SK-N-SH treated with all-trans-retinoic acid at 6 μM for 48 hours (cell line): ENCODE measurements at places on chromosomes 12 and 14.

DNA sequence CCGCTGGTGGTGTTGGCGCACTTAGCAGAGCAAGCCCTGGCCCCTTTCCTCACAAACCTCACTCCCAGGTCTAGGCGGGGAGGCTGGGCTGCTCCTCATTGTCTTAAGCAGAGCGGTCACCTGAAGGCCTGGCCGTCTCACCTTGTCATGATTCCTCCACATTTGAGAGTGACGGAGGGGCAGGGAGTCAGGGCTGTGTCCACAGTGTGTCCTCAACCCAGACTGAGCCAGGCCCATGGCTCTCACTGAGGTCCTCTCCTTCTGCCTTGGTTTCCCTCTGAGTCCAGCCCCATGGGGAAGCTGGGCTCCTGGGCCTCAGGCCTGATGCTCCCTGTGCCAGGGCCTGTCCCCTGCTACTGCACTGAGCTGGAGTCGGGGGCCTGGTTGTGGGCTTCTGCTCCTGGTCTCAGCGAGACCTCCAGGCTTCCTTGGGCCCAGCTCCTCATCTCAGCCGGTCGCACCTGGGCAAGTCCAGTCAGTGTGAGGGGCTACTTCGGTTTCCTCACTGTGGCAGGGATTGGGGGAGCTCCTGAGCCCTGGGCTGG lies 44.9 kb downstream of the KRT80 start:
- no peak; the same call in 2 of the 3 replicates for ATAC-seq

GRCh38 chr12:108282676-108283075 lies 56.4 kb downstream of the CMKLR1 start:
- no peak for ATAC-seq

GRCh38 chr12:96237465-96238077 lies 43.4 kb downstream of the ELK3 start:
- ATAC-seq, result peak; percentile 62

DNA sequence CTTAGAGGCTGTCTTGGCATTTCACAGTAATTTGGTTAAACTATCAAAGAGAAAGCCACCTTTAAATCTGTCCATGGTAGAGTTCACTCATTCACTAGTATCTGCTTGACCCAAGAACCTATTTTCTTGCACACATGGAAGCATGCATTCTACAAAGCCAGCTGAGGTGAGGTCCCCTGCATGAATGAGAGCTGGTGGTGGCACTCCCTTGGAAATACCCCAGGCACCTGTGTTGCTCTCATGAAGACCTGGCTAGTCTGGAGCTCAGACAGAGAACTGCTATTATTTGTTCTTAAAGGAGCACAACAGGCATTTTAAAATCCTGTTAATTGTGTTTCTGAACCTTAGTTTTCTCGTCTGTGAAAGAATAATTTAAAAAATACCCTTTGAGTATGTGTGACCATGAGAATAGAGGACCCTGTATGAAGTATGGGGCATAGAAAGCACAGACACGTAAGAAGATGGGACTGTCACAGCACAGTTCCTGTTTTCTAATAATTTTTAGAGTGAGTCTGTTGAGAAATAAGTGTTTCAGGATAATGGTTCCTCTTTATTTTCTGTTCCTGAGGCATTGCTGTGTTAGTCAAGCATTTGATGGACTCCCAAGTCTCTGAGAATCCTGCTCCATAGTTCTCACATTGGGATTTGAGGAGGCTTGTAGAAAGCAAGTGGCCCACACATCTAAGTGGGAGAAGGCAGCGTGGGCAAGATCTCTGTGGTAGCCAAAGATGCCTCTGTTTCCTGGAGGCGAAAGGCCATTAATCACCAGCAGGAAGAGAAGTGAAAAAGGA lies 10.9 kb downstream of the RGS6 start:
- ATAC-seq, result no peak

- ATAC-seq, result no peak
These were observed at the start of gene RBP5 for GRCh38 chr12:7128681-7129286. RBP5 (minus strand) TSS chr12:7128889; CDS start chr12:7128775, 114 bp downstream.

DNA sequence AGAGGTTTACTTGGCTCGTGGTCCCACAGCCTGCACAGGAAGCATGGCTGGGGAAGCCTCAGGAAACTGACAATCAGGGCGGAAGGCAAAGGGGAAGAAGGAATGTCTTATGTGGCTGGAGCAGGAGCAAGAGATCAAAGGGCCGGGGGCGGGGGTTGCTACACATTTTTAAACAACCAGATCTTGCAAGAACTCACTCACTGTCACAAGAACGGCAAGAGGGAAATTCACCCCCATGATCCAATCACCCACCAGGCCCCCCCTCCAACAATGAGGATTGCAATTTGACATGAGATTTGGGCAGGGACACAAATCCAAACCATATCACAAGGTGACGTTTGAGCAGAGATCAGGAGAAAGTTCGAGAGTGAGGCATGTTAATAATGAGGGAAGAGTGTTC lies 163.7 kb upstream of the RPH3A start:
- no peak for ATAC-seq

- ATAC-seq, result no peak
These were observed 25.6 kb upstream of the DBX2 start for GRCh38 chr12:45076417-45077026.

DNA sequence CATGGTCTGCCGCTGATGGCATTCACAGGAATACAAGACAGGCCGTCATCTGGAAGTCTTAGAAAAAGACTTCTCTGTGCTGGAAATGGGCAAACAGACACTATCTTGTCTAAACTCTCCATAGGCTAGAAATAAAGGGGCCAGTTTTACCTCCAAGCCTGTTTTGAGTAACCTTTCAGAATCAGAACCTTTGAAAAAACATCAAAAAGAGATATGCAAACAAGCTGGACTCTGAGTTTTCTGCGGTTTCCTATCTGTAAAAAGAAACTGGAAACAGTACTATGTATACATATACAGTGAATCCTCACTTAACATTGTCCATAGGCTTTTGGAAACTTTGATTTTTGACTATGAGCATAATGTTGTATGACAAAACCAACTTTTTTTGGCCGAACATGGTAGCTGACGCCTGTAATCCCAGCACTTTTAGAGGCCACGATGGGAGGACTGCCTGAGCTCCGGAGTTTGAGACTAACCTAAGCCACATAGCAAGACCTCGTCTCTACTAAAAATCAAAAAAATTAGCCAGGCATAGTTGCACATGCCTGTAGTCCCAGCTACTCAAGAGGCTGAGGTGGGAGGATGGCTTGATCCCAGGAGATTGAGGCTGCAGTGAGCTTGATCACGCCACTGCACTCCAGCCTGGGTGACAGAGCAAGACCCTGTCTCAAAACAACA lies 92.9 kb upstream of the MAX start:
- ATAC-seq, result no peak

DNA sequence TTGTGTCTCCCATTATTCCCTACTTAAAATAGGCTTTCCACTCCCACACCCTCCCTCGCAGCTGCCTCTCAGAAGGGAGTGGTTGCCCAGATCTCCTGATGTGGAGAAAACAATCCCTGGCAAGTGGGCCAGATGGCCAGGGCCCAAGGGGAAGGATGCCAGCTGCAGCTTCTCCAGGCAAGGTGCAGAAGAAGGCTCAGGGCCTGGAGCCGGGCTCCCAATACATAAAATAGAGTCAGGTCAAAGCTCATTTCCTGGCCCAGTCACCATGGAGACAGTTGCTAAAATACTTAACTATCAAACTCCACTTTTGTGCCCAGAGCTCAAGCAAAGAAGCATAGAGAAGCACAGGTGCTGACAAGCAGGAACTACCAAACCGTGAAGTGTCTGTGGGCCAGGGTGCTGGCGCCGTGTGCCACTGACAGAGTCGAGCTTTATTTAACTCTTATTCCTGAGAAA lies 45.7 kb upstream of the ITPR2 start:
- peak; percentile 55 for ATAC-seq

GRCh38 chr14:70642303-70643235 lies 853 bp downstream of the TTC9 start:
- ATAC-seq, result peak; percentile 42

DNA sequence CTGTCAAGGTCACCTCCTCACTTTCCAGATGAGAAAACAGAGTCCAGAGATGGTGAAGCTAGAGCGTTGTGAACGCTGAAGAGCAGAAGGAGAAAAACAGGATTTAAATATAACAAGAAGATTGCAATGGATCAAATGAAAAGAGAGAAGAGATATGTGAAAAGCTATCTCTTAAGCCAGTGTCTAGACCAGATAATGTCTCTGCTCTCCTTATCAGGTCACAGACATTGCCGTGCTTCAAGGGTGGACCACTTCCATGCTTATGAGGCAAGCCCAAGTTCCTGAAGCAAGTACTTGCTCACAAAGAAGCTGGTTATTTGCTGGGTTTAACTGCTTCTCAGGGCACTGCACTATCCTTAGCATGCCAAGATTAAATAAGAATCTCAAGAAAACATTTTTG lies 31.6 kb upstream of the FRS2 start:
- ATAC-seq, result no peak

- ATAC-seq, result no peak
These were observed 408.9 kb upstream of the FBXO33 start for GRCh38 chr14:39841088-39841487.

DNA sequence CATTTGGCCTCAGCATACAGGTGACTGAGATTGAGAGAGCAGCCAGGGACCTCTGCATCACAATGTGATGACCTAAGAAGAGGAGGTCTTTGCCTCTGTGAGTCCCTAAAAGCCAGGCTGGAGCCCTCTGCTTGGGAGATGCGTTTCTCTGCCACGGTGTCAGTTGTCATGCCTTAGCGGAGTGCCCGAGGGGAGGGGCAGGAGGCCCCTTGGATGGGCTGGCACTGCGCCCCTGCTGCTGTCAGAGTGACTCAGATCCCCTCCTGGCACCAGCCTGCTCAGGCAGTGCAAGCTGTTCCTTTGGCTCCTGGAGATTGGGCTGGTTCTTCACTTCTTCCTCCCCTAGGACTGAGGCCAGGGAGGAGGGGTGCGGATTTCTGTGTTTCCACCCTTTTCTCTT lies 64.9 kb upstream of the KCNA5 start:
- peak; percentile 69 for ATAC-seq

DNA sequence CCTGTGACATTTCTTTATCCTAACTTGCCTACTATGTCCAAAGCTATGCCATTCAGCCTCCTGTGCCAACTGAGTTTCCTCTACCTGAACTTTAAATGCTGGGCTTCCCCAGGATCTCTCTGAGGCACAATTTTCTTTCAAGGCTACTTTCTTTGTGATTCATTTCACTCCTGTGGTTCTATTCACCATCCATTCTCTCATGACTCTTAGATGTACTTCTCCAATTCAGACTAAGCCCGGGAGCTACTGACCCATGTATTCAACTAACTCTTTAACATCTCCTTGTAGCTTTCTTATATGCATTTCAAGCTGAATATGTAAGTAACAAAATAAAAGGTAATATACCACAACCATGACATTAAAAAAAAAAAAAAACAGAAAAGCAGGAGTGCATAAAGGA lies 738.9 kb upstream of the USP15 start:
- ATAC-seq, result no peak

GRCh38 chr12:117042171-117042842 lies 56.9 kb downstream of the TESC start:
- no peak; the same call in 2 of the 3 replicates for ATAC-seq

DNA sequence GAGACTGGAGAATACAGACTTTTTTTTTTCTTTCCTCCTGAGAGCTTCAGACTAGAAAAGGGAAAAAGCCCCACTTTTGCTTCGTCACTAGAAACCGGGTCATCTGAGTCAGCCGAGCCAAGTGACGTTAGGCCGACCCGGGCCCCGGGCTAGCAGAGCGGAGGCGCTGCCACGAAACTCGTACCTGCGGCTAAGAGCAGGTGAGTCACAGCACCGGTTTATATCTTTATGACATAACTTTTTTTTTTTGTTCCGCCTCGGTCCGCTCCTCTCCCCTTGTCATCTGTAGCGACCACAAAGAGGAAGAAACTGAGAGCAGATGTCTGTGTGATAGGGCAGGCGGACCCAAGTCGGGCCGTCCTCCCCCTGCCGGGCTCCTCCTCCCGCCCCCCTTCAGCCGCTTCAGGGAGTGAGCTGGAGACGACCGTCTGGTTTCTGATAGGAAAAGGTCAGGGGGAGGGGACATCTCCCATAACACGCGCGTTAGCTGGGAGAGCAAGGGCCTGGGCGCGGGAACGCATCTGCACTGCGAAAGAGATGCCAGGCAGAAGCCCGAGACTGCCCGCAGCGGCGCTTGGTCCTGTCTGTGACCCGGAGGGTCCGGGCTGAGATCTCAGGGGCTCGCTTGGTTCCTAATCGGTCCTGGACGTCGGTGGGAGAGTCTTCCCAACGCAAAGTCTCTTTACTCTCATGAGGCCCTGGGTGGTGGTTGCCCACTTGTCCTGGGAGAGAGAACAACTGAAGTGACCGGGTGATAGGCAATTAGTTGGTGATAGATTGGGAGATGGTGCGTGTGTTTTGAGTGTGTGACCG lies 586 bp downstream of the TTC6 start:
- no peak for ATAC-seq

GRCh38 chr14:81716953-81717352 lies 183.3 kb upstream of the SEL1L start:
- ATAC-seq, result no peak

DNA sequence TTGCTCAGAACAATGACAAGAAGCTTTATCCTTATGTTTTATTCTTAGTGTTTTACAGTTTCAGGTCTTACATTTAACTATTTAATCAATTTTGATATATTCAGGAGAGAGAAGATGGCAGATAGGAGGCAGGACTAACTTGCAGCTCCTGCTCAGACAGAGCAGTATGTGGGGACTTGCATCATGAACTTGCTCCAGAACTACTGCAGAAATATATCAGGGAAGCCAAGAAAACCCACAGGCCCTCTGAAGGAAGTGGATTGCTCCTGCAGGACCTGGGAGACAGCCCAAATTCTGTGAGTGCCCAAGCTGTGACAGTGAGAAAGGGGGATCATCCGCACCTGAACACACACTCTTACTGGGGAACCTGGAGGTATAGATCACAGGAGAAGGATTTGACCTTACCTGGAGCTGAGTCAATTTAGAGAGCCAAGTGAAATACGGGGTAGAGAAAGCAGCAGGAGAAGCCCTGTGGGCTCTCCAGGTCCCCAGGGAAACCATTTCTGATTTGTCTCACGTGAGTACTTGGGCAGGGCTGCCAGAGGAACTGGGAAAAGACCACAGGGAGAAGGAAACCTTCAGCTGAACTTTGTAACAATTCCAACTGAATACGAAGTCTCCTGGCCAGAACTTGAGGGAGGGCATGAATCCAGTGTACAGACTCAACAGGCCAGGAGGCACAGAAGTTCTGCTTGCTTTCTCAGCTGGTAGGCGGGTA lies 28.9 kb upstream of the TSPAN8 start:
- ATAC-seq, result no peak

DNA sequence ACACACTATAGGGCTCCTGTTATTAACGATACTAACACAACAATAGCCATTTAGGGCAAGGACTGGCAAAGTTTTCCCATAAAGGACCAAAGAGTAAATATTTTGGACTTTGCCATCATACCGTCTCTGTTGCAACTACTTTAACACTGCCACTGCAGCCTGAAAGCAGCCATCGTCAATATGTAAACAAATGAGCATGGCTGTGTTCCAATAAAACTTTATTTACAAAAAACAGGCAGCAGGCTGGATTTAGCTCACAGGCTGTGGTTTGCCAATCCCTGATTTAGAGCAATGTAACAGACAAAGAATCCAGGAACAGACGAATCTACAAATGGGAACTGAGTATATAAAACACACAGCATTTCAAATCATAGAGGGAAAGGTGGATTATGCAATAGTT lies 84.1 kb downstream of the FRMD6 start:
- ATAC-seq, result no peak

GRCh38 chr12:92581604-92582003 lies 121.2 kb upstream of the PLEKHG7 start:
- no peak for ATAC-seq
